ENCODE measurements at places on chromosomes 1 and 21.

- no peak for DNase-seq
These were observed 84.6 kb upstream of the B3GALT2 start for GRCh38 chr1:193270996-193271395.

- DNase-seq, result no peak
These were observed 12.6 kb downstream of the TINAGL1 start for GRCh38 chr1:31588751-31589515.

GRCh38 chr1:214683621-214684020 lies 80.6 kb downstream of the CENPF start:
- DNase-seq, result no peak

- no peak for DNase-seq
These were observed 451.1 kb downstream of the SETD4 start for GRCh38 chr21:35609263-35609662.

DNA sequence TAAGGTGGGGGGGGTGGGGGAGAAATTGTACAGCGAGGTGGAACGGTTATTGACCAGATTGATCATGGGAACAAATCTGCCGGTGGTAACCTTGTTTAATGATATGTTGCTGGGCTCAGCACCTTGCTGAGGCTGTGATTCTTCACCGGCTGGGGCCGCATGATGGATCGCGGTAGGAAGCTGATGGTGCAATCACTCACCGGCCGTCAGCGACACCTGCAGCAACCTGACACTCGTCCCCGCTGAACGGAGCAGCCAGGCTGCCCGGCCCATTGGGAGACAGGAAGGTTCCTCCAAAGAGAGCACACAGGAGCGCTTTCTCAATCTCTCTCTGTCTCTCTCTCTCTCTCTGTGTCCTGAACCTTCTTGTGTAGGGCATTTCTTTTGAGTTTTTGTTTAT lies 128.5 kb upstream of the RRP15 start:
- no peak for DNase-seq

DNA sequence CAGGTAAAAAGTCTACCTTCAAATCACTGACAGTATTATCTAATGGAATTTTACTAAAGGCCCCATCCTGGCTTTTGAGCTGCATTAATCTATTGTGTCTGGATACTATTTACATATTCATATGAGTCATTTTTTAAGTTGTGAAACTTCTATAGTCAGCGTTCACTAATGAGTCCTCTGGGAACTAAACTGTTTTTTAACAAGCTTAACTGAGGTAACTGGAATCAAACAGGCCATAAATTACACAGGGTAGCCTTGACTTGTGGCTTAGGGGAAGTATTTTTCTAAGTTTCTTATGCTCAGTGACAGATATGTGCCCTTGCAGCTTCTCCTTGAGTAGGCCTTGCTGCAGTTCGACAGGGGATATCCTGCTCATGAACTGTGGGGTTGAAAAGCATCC lies 68.8 kb downstream of the JMJD4 start:
- DNase-seq, result no peak

DNA sequence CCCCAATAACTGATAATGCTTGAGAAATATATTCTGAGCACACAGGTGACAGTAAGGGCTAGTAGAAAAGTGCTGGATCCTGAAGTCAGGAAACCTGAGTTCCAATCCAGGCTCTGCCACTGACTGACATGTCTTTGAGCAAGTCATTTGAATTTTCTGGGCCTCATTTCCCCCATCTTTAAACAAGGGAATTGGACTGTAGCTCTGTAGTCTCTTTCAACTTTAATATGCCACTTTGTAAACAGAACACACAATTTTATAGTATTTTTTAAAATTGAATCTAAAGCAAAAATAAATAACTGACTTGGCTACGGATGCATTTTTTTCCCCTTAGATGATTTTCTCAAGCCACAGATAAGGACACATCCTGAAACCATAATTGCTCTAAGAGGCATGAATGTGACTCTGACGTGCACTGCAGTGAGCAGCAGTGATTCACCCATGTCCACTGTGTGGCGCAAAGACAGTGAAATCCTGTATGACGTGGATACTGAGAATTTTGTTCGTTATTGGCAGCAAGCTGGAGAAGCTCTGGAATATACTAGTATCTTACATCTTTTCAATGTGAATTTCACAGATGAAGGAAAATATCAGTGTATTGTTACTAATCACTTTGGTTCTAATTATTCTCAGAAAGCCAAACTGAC lies 37.0 kb downstream of the LRIG2 start:
- DNase-seq, result no peak

DNA sequence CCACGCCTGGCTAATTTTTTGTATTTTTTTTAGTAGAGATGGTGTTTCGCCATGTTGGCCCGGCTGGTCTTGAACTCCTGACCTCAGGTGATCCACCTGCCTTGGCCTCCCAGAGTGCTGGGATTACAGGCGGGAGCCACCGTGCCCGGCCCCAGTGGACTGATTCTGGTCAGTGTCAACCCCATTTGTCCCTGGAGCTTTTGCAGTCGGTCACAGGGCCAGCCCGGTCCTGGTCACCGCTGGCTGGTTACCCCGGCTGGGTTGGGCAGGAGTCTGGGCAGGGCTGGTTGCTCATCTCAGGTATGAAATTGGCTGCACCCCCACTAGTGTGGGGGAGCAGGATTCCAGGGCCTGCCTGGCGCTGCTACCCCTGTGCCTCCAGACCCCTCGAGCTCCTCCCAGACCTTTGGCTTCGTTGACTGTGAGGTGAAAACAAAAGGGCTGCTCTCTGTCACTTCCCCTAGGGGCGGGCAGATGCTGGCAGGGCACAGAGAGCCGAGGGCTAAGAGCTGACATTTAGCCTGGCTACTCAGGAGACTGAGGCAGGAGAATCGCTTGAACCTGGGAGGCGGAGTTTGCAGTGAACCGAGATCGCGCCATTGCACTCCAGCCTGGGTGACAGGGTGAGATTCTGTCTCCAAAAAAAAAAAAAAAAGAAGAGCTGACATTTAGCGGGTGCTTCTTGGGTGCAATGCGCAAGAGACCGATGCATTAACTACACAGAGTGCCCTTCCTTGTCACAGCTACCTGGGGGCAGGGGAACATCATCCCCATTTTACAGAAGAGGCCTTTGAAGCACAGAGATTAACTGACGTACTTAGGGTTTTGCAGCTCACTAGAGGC lies 10.6 kb downstream of the TNFRSF1B start:
- DNase-seq, result no peak

- peak; percentile 82 for DNase-seq
These were observed 15.9 kb downstream of the ESPN start for GRCh38 chr1:6440198-6441126.

Measured in GM13977 (cell line).